ENCODE measurements at places on chromosomes 4 and X. TPM values are rescaled to one million over a fixed set of nuclear protein-coding genes. Genes with fewer than 3 reads are reported as not detected.

The SPACA5 gene
- not detected for total RNA-seq

The FMR1NB gene
- total RNA-seq = not detected

The OTC gene
- total RNA-seq = not detected

The RIBC1 gene
- total RNA-seq = 0.19 TPM

The ANXA3 gene
- 3.6 TPM for total RNA-seq

The TMPRSS11B gene
- not detected for total RNA-seq

The SPATA18 gene
- 17.2 TPM for total RNA-seq

The STATH gene
- not detected for total RNA-seq

The ADH1A gene
- not detected for total RNA-seq
